Activated CD8-positive, alpha-beta memory T cell treated with anti-CD3 and anti-CD28 coated beads for 1 hour (primary cell): ENCODE measurements at places on chromosomes 6 and 20.

- no peak for DNase-seq
Measured at GRCh38 chr6:141552463-141552862, 580.3 kb upstream of the GJE1 start.

- DNase-seq = no peak
Measured at GRCh38 chr6:159910342-159910741, 19.6 kb downstream of the MAS1 start.

DNA sequence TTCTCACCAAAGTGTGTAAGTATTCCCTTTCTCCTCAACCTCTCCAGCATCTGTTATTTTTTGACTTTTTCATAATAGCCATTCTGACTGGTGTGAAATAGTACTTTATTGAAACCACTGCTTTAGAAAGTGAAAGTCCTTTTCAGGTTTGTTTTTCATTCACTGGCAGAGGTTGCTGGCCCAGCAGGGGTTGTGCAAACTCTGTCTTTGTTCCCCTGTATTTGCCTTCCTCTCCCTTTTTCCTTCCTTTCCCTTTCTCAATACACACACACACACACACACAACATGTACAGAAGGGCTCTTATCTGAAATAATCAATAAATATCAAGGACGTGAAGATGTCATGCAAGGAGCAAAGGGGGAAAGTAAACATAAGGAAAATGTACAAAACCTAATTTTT lies 99.8 kb downstream of the LY86 start:
- DNase-seq = no peak

DNA sequence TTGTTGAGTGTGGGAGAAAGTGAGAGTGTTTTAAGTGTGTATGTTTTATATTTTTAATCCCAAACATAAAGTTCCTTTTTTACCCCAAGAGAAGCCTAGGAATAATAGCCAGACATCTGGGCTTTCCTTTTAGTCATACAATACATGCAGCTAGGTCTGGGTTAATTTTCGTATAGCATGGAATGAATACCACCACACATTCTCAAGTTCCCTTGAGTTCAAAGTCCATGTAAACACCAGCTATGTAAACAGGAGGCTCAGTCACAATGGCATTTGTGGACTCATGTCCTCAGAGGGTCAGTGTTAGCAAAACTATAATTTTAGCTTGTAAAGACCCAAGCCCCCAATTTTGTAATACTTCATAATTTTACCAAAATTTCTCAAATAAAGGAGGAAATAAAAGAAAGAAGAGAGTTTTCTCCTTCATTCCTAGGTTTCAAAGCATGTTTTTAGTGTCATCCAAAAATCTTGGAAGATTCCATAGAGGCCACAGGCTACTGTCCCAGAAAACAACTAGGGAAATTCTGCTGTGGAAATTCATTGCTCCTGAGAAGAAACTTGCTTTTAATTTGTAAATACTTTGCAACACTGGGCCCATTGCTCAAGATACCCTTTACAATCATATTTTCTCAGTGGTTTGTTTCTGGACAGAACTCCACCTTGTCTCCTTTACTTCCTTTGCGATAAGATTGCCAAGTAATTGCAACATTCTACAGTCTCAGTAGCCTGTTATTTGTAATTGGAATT lies 671.2 kb downstream of the COL12A1 start:
- no peak for DNase-seq

- no peak for DNase-seq
Measured at GRCh38 chr6:169265486-169266131, 12.0 kb upstream of the THBS2 start.

- peak; percentile 75 for DNase-seq
Measured at GRCh38 chr6:144215932-144216667, 65.8 kb downstream of the STX11 start.

DNA sequence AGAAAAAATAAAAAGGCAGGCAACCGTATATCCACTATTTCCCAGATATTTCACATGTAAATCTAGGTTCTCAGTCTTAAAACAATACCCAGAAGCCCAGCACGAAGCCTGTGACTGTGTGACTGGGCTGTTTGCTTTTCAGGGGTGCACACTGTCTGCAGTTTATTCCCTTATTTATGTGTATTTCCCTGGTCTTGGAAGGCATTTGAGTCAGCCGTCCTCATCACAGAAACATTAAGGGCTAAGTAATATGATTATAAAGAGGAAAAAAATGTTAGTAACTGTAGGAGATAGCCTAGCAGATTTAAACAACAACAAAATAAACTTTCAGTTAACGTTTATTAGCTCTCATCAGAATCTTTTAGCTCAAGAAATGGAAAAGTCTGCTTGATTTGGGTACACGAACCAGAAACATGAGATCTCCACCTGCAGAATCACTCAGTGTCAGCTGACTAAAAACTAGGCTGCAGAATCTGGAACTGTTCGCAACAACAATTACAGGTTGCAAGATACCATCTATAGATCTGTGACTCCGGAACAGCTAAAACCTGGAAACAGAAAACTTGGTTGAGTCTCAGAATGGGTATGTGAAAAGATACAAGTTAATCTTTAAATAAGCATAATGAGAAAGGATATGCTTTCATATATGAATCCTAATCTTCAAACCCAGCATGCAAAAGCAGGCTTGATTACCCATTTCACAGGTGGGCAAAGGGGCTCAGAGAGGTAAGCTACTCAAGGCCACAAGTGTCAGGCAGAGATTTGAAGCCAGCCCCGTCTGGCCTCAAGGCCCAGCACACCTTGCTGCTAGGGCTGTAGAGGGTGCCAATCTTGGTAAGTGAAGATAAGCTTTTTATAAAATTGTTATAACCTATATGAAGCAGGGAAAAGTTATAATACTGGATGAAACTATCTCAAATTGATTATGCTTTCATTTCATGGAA lies 21.1 kb downstream of the GCLC start:
- no peak for DNase-seq

- DNase-seq = no peak
Measured at GRCh38 chr6:72757926-72758325, 136.1 kb downstream of the KCNQ5 start.

DNA sequence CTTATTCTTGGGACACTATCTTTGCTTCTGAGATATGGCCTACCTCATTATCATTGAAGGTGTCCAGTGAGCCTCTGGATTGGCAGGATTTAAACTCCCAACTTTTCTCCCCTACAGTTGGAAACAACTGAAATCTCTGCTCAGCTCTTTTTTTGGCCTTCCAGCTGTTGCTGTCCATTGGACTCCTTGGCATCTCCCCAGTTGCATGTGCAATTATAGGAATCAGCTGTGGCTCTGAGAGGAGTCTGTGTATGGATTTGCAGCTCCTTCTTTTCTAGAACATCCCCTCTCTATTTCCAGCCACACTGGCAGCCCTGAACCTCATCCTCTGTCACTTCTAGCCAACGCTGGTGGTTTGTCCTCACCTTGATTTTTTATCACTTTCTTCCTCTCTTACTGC lies 21.2 kb downstream of the RAB22A start:
- DNase-seq = no peak
